ENCODE measurements at places on chromosomes 16 and 17.

GRCh38 chr17:79451167-79451566 lies 159.7 kb downstream of the RBFOX3 start:
- DNase-seq, result no peak

- DNase-seq, result no peak
Observed at GRCh38 chr17:78479369-78479768, 97.8 kb downstream of the DNAH17 start.

DNA sequence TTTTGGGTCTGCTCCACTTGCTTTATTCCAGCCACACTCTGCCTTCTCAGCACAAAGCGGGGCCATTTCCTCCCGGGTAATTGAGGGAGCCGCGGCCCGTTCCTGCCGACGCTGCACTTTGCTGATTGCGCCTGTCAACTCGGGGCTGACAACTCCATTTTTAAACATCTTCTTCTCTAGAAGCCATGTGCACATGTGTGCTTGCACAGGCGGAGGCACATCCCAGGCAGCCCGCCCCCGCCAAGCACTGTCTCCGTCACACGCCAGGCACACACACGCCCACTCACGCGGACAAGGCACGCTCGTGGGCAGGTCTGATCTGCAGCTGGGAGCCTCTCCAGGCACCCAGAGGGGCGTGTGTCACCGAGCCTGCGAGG lies 63.2 kb downstream of the ENGASE start:
- DNase-seq, result no peak

DNA sequence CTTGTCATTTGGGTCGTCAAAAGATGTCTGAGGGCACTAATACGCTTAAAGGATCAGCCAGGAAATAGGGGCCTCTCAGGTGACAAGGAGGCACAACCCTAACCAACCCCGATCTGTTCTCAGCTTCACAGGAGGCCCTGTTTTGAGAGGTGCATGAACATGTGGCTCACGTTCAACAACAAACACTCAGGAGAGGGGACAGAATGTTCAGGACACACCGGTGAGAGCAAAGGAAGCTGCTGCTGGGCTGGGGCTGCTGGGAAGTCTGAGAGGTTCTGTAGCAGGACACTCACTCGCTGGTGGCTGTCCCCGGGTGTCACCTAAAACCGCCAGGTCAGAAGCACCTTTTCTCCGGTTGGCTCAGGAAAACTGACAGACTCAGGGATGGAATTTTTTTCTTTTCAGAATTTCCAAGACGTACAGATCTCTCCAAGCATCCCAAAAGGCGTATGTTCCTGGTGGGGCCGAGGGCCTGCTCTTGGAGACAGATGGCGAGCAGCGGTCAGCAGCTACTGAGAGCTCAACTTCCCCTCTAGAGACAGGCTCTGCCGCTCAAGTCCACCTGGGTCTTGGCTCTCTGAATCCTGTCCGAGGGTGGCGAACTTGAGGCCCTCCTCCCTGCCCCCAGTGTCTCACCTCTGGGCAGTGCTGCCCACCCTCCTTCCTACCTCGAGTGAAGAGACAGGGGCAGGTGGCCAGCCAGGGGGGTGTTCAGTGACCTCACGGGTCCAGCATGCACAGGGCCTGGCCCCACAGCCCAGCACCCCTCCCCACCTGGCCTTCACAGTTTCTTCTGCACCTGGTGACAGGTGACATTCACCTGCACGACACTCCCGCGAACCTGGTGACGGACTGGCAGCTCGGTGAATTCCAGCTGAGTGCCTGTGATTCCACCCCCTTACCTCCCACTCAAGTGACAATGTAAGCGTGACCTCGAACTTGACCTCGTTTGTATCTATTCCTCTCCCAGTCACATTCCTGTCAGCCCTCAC lies 22.9 kb downstream of the CLUH start:
- no peak for DNase-seq

DNA sequence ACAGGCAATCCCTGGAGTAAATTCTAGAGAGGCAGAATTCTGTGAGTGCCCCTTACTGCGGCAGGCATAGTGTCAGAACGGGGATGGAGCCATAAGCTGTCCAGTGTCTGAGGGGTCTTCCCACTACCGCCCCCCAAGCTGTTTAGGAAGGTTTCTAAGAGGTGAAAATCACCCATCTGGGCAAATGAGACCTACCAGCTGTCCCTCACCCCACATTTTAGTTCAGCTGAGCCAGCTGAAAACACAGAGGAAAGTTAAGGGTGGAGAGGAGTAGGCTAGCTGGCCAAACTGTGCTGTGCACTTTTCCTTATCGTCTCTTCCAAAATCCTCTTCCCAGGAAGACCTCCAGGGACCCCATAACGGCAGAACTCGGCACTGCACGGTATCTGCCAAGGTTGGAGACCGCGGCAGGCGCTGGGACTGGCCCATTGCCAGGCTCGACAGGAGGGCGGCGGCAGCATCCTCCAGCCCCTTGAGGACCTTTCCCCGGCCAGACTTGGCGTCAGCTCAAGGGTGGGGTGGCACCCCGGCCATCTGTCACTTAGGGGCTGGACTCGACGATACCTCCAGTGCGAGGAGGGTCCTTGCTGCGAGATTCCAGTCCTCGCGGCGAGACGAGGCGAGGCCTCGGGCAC lies 955 bp downstream of the ACLY start:
- peak; percentile 19 for DNase-seq

- no peak for DNase-seq
Observed at GRCh38 chr16:56824331-56824730, 40.7 kb upstream of the SLC12A3 start.

DNA sequence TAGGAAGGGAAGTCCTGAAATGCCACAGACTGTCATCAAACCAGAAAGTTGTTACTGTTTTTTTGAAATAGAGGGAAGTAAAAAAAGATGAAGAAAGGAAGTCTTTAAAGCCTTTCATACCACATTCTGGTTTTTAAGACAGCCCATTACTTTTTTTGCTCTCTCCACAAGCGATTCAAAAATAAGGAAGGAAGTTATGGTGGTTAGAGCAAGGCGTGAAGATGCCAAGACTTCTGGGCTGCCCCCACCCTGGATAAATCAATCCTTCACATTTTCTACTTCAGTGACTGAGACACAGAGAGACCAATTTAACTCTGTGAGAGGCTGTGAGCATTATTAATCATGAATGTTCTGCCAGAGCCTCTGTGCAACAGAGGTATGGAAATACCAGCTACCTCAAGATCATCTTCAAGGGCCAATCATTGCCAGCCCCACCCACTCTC lies 82.3 kb upstream of the BCAR1 start:
- no peak for DNase-seq

GRCh38 chr17:43720311-43721060 lies 38.1 kb downstream of the SOST start:
- DNase-seq, result peak; percentile 62

- no peak for DNase-seq
Observed at GRCh38 chr17:31093866-31094599, 744 bp upstream of the NF1 start.

DNA sequence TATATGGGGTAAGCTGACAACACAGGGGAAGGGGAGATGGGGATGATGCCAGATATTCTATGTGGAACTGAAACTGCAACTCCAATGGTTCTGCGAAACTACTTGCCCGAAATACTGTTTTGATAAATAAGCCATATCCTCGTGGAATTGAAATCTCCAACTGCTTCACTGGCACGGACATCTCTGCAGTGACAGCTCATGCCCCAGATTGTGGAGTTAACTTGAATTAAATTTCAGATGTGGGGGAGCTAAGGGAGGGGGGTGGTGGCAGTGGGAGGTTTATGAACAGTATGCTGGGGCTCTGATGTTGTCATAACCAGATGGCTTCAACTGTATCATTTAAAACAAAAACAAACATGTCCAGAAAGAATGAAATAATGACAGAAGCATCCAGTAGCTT lies 21.8 kb downstream of the NXPH3 start:
- no peak for DNase-seq

- DNase-seq, result peak; percentile 69
Observed at GRCh38 chr17:81487487-81488275, 24.9 kb downstream of the ACTG1 start.

GRCh38 chr16:50282010-50282538 lies 15.7 kb downstream of the ADCY7 start:
- DNase-seq, result peak; percentile 35

DNA sequence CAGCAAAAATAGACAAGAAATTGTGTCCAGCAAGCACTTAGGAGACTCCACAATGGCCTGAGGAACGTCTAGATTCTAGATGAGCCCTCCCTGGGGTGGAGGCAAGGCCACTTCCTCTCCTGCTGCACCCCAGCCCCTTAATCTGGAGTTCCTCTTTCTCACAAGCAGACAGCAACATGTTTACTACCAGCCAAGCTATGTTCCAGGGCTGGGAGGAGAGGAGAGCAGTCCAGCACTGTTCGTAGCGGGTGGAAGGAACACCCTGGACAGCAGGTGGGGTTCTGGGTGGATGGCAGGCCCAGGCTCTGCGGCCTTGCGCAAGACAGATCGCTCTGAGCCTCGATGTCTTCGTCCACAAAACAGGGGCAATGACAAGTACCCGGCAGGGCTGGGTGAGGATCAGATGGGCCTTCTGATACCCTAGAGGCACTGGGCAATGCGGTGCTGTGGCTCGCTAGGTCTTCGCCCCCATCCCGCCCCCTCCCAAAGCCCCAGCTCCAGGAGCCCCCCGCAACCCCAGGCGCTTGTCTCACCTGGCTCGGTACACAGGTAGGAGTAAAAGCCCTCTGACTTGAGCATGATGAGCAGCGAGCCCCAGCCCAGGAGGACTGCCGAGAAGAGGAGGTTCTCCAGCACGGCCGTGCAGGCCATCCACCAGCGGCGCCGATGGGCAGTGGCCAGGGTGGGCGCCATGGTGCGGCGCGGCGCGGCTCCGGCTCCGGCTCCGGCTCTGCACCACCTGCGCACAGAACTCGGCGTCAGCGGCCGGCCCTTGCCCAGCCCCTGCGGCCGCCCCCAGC lies 1.3 kb downstream of the SLC43A2 start:
- no peak for DNase-seq

DNA sequence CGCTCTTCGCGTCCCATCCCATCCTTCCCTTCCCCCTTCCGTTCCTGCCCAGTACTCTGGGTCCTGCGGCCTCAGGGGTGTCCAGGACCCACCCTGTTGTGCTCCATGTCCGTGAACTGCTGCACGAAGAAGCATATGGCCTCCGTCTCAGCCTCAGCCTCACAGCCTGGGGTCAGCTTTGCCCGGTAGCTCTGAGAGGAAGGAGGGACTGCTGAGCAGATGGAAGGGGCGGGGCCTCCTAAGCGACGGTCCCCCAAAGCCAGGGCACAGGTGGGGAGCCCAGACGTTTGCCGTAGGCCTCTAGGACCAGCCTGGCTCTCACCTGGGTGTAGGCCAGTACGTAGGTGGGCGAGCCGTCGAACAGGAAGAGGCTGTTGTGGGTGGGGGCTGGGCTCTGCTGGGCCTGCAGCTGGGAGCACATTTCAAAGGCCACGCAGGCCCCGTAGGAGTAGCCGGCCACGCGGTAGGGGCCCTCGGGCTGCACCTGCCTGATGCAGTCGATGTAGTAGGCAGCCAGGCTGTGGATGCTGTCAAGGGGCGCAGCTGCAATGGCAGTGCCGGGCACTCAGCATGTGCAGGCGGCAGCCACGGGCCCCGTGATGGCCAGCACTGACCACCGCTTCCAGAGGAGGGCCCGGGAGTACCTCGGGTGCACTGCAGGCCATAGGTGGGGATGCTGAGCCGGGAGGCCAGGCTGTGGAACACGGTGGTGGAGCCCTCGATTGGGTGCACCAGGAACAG lies 14.6 kb upstream of the DUS1L start:
- DNase-seq, result no peak

DNA sequence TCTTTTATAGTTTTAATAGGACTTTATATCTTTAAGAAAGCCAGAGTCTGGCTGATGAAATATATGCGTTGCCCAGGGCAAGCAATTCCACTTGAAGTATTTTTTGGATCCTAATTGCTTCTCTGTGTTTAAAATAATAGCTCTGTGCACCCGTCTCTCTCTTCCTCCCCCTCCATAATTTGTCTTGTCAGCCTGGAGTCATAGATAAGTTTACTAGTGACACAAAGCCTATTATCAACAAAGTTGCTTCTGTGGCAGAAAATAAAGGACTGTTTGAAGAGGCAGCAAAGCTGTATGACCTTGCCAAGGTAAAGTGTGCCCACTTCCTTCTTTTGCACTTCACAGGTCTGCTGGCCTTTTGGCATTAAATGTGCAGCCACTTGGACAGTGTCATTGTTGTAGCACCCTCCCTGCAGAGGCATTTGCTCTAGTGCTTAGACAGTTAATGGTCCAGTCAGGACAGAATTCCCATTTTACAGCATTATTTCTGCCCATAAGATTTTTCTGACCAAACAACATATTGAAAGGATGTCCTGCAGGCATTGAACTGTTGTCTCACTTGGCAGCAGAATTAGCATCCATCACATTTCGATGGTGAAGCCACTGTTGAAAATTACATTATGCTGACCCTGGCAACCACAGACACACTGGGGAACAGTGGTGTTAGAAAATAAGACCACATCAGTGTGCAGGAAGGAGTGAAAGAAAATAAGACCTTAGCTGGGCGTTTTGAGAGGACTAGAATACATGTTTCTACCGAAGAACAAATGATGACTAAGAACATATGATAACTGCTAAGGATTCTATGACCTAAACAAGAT lies 28.4 kb upstream of the SLC12A3 start:
- DNase-seq, result no peak

DNA sequence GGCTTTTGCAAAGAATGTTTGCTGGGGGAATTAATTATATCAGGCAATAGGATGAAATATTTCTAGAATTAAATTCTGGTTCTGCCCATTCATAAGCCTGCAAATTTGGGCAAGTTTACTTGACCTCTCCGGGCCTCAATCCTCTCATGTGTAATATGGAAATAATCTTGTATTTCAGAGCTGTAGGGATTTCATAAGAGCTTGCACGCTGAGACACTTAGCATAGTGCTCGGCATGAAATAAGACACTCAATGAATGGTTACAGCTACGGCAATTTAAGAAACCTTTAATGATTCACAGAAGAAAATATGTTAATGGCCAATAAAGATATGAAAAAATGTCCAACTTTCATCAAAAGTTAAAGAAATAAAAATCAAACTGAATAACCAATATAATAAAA lies 40.6 kb upstream of the PITPNM3 start:
- no peak for DNase-seq

GRCh38 chr16:66810391-66810790 lies 9.0 kb upstream of the TERB1 start:
- DNase-seq, result no peak

DNA sequence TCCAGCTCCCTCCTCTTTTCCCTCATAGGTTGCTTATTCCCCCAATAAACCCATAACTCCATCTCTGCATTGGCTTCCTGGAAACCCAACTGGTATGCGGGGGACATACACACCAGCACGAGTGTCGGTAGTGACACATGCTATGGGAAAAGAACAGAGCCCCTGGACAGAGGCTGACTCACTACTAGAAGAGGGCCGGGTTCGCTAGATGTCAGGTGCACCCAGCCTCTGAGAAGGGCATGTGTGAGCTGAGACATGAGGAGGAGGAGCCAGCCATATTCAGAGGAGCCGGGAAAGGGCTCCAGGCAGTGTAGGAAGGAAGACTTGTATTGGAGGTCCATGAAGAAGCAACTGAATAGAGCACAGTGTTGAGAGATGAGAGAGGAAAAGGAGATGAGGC lies 241.1 kb downstream of the SOX9 start:
- no peak for DNase-seq

DNA sequence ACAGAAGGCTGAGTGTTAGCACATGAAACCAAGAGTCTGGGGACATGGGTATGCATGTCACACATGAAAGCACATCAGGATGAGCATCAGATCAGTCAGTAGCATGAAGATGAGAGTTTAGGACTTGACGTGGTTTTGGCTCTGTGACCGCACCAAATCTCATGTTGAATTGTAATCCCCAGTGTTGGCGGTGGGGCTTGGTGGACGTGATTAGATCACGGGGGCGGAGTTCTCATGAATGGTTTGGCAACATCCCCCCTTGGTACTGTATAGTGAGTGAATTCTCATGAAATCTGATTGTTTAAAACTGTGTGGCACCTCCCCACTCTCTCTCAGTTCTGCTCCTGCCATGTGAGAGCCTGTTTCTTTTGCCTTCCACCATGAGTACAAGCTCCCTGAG lies 46.4 kb downstream of the CNGB1 start:
- no peak for DNase-seq

Data from activated gamma-delta T cell (primary cell).